CD4-positive, alpha-beta T cell treated with Interleukin-12 subunit alpha and Interleukin-12 subunit beta, for 1 hour (primary cell): ENCODE measurements at places on chromosomes 12 and 14.

GRCh38 chr14:91352728-91353692 is 64.6 kb downstream of the CCDC88C start:
- no peak for DNase-seq

GRCh38 chr12:45669792-45670191 is 59.7 kb upstream of the ARID2 start:
- DNase-seq: no peak

GRCh38 chr12:129145381-129145780 is 292.1 kb downstream of the GLT1D1 start:
- no peak for DNase-seq

- DNase-seq: peak; percentile 26
Measured at GRCh38 chr12:89856431-89856830, 147.8 kb upstream of the ATP2B1 start.

GRCh38 chr12:70854138-70854537 is 66.4 kb downstream of the PTPRR start:
- no peak for DNase-seq

DNA sequence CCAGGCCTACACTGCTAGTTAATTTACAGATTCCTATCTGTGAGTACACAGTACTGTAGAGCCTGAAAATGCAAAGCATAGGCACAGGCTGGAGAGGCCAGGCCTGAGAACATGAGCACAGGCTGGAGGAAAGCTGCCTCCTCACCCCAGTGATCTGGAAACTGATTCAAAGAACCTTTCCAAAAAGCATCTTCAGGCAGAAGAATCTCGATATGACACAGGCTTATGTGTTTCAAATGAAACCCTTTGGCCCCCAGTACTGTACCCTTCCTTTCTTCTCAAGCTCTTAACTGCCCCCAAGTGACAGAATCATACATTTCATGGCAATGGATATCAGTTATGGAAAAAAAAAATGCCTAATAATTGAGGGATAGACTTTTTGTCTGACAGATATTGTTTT is 122.0 kb downstream of the KCNC2 start:
- DNase-seq: no peak

DNA sequence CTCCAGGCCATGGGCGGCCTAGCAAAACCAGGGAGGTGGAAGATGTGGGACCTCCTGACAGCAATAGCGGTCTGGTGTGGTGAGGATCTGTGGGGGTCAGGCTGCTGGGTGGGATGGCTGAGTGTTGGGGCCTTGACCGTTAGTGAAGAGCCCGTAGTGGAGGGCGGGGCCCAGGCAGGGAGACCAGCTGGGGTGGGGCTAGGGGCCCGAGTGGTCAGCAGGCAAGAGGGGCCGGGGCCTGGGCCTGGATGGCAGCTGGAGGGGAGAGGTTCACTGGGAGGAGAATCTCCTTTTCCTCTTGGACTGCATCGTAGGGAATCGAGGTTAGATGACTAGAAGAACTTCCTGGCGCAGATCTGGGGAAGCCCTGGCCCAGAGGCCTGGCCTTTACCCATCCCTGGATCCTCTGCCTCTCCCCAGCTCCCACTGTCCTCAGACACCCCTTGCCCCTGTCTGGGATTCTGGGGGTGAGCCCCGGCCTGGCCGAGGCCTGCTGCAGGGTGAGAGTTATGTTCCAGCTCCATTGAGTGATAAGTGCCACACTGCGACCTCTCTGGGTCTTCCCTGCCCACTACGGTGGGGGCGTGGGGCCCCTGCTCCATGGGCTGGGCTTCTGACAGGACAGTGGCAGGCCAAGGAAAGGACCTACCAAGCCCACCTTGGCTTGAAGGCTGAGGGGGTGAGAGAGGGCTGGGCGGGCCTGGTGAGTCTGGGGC is 47.1 kb downstream of the KRT80 start:
- DNase-seq: no peak

DNA sequence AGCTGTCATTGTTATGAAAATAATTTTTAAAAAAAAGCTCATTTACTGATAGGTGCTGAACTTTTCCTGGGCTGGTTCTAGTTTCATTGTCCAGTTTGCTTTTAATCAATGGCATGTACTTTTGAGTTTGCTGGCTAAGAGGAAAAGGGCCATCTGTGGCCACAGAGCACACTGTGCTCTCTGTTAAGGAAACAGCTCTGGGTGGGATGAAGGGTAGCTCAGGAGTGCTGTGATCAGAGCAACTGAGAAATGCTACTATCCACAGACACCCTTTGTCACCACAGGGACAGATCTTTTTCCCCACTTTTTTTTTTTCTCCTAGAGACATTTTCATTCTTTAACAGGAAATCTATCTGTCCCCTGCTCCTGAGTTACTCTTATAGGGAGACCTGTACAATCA is 387.1 kb upstream of the PRICKLE1 start:
- no peak for DNase-seq

GRCh38 chr14:63960926-63961567 is 108.2 kb downstream of the SYNE2 start:
- no peak for DNase-seq

DNA sequence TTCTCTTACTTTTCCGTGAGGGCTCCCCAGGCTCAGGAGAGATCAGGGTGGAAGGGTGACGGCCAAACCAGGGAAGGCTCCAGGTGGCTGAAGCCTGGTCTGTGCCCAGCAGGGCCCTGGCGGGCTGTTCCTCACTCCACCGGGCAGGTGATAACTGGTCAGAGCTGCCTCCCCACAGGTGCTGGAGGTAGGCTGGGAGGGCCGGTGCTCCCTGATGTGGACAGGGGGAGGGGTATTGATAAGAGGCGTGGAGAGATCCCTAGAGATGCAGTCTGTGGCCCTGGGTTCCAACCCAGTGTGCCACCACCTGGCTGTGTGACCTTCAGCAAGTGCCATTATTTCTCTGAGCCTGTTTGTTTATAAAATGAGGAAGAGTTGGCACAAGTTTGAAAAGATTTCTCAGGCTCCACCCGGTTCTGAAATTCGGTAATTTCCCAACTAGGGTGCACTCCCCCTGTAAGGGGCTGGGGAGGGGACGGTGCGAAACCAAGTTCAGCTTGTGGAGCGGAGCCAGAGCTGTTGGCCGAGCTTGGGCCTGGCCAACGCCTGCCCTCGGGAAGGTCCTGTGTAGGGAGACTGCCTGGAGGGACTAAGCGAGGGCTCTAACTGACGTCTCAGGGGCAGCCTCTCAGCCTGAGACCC is 1.0 kb upstream of the NR4A1 start:
- DNase-seq: peak; percentile 70
